Keratinocyte (primary cell): ENCODE measurements at places on chromosomes 6 and 20.

GRCh38 chr20:6718662-6719368 is 48.7 kb upstream of the BMP2 start:
- peak; percentile 87 for DNase-seq

- DNase-seq, result no peak
Observed at GRCh38 chr6:154773610-154774089, 40.4 kb downstream of the SCAF8 start.

- no peak for DNase-seq
Observed at GRCh38 chr6:42158011-42158410, 15.2 kb upstream of the GUCA1A start.

DNA sequence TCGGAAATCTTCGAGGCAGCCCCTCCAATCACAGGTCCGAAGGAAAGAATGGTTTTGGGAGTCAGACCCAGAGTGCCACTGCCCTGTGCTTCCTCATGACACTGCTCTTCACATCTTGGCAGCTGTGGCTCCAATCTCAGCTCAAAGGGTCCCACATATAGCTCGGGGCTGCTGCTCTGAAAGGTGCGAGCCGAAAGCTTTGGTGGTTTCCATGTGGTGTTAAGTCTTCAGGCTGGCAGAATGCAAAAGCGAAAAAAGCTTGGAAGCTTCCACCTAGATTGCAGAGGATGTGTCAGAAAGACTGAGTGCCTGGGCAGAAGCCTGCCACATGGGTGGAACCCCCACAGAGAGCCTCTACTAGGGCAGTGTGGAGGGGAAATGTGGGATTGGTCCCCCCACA is 314.3 kb upstream of the CHD6 start:
- DNase-seq, result no peak

DNA sequence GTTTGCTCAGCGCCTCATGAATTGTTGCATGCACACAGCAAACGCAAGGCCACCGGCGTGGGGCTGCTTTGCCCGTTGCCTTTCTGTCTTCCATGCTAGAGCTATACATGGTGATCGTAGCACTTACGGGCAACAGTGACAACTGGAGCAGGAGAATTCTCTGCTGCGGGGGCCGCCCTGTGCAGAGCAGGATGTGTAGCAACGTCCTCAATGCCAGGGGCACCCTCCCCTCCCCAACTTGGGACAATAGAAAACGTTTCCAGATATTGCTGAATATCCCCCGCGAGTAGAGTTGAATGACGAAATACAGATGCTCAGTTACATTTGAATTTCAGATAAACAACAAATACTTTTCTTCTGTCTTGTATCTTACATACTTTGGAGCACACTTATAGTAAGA is 198.7 kb downstream of the TFAP2C start:
- DNase-seq, result no peak

GRCh38 chr6:148803979-148804378 is 57.1 kb downstream of the UST start:
- no peak for DNase-seq

DNA sequence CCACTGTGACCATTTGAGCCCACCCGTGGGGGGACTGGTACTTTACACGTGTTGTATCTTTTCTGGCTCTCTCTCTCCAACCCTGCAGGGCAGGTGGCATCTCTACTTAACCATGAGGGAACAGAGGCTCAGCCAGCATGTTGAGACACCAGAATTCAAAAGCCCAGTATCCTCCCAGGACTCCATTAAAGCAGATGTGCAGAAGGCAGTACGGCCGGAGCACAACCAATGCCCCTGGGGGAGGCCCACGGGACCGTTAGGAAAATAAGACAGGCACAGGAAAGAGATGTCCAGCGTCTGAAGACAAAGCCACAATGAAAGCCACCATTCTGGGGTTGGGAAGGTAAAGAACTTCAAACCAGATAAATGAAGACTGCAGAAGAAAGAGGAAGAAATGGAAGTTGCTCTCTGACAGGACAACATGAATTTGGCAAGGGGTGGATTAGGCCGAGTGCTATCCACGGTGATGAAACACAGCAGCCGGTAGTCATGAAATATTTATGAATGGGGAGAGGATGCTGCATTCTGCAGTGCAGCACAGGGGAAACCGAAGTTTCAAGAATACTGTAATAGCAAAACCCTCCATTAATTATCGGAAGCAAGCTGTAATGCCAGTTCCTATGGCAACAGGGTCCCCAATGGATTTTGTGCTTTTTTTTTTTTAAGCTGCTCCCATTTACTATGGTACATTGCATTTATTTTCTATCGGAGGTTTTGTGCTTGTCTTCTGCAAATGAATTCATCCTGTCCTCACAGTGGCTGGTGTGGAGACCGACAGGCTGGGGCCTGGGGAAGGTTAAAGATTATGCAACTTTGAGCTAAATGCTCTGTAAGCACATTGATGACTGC is 179.4 kb downstream of the NRN1 start:
- DNase-seq, result no peak

GRCh38 chr6:162092816-162093502 is 634.6 kb downstream of the PRKN start:
- DNase-seq, result no peak

DNA sequence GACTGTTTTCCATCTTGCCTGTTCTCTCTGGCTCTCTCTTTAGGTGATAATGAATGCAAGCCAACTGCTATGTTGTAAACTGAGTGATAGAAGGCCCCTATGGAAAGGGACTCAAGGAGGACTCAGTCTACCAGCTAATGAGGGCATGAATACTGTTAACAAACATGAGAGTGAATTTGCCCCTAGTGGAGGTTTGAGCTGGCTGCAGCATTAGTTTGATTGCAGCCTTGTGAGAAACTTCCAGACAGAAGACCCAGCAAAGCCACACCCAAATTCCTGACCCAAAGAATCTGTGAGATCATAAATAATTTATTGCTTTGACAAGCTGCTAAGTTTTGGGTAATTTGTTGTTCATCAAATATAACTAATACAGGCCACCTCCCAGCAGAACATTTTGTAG is 50.0 kb upstream of the PLCB1 start:
- DNase-seq, result no peak

- DNase-seq, result no peak
Observed at GRCh38 chr20:38873050-38873581, 53.1 kb upstream of the FAM83D start.

GRCh38 chr20:7836076-7836475 is 104.2 kb downstream of the HAO1 start:
- no peak for DNase-seq

DNA sequence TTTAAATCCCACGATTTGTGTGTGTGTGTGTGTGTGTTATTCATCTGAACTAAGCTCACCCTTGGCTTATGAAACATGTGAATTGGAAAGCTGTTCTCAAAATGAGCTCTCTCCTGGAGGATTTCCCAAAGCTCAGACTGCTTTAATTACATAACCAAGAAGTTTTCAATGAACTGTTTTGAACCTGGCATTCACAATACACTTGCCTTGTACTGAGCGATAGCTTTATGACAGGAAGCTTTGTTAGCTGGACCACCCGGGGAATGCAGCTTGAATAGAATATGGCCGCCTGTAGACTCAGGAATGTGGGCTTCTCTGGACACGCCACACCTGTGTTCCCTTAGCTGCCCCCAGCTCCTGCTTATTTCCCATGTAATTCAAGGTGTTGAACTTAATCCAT is 71.4 kb upstream of the PREP start:
- DNase-seq, result no peak

DNA sequence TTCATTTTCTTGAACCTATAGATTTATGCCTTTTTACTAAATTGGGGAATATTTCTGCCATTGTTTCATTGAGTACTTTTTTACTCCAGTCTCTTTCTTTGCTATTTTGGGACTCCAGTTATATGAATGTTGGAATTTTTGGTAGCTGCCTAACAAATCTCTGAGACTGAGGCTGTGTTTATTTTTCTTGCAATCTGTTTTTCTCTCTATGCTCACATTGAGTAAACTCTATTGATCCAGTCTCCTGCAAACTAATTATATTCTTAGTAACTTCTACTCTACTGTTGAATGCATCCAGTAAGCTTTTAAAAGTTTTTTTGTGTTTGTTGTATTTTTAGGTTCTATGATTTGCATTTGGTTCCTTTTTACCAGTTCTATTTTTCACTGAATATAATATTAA is 903.4 kb upstream of the GJE1 start:
- DNase-seq, result no peak

DNA sequence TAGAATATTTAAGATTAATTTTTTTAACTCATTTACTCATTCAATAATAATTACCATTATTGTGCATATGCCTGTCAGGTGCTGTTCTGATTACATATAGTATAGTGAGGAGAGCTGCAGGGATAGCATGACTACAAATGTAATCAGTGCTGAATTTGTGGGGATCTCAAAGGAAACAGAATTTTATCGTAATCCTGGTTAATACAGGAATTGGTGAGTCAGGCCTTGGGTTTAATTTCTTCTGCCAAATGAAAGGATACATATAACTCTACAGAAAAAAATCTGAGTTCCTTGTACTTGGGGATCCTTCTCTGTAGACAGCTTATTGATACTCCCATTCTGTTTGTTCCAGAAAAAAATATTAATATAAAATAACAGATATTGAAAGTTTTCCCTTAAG is 297.2 kb downstream of the GJA1 start:
- DNase-seq, result no peak

DNA sequence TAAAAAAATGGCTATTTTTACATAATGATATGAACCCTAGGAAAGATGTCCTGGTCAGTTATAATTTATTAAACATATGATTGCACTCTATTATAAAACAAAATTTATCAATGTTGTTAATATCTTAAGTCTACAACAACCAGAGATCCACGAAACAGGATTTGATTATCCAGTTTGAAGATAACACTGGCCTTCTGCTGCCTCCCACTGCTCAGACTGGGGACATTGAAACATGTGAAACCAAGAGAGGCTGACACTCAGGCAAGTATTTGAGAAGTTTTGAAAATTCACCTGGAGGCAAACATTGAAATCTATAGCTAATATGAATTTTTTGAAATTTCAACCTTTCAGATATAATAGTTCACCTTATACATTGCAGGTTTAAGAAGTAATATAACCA is 219.3 kb upstream of the HSF2 start:
- DNase-seq, result no peak

DNA sequence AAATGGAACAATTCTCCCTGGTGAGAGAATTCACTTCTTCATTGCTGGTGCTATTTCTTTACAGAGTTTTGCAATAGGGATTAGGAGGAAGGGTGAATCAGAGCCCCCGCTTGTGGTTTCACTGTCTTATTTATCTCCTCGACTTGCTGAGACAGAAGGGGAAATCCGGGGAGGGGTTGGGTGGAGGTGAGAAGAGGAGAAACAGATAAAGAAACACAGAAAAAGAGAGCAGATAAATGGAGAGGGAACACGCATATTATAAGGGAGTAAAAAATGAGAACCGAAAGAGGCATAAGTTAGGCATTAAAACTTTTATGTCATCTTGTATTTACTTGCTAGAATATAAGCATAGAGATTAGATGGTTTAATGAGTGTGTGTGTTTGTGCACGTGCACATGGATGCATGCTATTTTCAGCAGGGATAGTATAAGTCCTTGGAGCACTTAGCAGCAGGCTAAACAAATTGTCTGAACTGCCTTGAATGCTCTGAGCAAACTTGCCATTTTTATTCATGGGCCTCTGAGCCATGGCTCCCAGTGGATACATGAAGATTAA is 105.0 kb downstream of the OLIG3 start:
- no peak for DNase-seq

DNA sequence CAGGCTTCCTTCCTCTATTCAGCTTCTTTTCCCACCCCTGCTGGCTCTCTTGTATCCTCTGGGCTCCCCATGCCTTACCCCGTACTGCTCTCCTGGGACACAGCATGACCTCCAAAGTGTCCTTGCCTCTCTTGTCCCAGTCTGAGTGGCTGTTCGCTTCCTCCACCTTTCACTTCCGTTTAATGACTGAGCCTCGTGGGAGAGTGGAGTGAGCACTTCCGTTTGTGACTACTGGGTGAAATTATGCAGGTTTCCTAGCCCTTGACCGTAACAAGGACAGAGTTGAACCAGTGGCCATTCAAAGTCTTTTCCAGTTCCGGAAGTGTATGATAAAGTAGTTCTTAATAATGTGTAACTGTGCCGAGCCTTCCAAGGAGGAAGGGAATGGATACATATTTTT is 109.2 kb downstream of the ARID1B start:
- DNase-seq, result no peak

GRCh38 chr6:32432050-32432450 is 7.6 kb upstream of the HLA-DRA start:
- no peak for DNase-seq

GRCh38 chr20:19660808-19661378 is 97.2 kb upstream of the RIN2 start:
- no peak for DNase-seq

DNA sequence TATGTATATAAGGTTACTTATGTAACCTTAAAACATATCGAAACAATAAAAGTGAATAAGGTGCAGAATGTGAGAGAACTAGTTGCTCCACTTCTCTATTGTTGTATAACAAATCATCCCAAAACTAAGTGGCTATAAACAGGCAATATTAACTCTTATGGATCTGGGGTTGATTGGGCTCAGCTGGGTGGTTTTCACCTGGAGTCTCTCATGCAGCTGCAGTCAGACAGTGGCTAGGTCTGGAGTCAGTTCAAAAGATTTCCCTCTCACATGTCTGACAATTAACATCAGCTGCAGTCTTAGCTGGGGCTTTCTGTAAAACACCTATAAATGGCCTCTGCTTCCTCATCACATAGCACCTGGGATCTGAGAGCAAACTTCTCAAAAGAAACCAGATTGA is 288.4 kb upstream of the SASH1 start:
- no peak for DNase-seq

GRCh38 chr6:164827537-164827936 is 481.9 kb downstream of the C6orf118 start:
- no peak for DNase-seq

GRCh38 chr6:42530751-42531150 is 33.1 kb upstream of the UBR2 start:
- no peak for DNase-seq

DNA sequence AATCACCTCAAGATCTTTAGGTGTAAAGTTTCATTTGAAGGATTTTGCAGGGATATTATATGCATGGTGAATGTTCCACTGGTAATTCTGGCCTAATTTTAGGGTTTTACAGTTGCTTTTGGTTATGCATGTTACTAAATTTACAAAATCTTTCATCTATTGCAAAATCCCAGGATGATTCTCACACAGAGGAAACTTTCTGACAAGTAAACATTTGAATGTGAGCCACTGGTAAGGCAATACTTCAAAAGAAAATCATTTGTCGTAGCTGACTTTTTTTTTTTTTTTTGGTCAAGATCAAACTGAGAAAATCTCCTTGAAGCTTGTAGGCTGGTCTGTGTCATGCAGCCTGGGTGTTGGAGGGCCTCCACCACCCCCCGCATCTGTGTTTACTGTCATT is 141.9 kb upstream of the EXOC2 start:
- no peak for DNase-seq

GRCh38 chr6:17935188-17936149 is 52.0 kb downstream of the KIF13A start:
- no peak for DNase-seq

- DNase-seq, result no peak
Observed at GRCh38 chr20:33232486-33233072, 3.2 kb upstream of the BPIFA1 start.
